ENCODE measurements at places on chromosomes 7 and 10.
A peak's percentile ranks its signal among the peaks of the same experiment; 100 is the strongest.

- no peak for DNase-seq
These were observed 9.3 kb downstream of the TMEM248 start for GRCh38 chr7:66930341-66930740.

DNA sequence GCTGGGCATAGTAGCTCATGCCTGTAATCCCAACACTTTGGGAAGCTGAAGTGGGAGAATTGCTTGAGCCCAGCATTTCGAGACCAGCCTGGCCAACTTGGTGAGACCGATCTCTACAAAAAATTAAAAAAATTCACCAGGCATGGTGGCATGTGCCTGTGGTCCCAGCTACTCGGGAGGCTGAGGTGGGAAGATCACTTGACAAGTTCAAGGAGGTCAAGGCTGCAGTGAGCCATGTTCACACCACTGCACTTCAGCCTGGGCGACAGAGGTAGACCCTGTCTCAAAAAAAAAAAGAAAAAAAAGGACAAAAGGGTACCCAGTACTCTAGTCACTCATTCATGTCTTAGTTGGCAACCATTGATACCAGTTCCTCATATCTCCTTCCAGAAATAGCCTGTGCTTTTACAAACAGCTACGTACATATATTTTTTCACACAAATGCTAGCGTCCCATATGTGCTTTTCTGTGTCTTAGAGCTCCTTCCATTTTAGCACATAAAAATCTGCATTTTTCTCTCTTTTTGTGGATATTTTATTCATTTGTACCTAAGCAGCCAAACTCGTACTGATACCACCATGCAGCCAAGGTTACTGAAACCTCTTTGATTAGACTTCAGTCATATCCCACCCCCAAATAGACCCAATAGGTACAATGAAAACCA, 5.5 kb downstream of the ABCC2 start:
- no peak for DNase-seq

DNA sequence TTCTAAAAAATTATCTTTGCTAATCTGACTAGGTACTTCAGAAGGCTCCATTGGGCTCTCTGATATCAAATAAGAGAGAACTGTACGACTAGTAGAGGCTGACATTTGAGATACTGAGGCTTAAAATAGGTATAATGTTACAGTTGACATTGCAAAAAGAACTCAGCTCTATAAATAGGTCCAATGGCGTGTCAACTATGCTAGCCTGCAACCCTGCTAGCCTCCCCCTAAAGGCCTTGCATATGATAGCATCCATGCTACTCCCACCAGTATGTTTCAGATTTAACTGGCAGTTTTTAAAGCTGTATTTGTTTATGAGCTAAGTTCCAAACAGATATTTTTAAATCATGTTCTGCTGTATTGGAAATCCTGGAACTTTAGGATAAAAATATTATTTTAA, at the start of gene PPP1R3A:
PPP1R3A (minus strand) TSS at position 64 of the 400 bp plus-strand sequence; CDS start at position 51, 13 bp downstream.
- no peak for DNase-seq

GRCh38 chr7:2149672-2150444, 82.9 kb downstream of the MAD1L1 start:
- DNase-seq: no peak

GRCh38 chr10:43048301-43049051, 28.4 kb upstream of the RET start:
- DNase-seq: no peak

DNA sequence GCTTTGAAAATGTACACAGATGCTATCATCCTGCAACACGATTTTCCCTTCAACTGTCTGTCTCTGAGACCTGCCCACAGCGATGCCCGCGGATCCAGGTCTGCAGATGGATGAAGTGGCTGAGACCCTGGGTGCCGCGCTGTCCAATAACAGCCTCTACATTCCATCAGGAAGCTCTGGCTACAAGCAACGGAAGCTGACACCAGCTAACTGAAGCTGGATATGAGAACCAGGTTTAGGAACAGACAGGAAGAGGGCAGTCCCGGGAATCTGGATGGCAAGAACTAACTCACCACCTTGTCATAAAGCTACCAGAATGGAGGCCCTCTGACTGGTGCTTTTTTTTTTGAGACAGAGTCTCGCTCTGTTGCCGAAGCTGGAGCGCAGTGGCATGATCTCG, 32.3 kb upstream of the CTBP2 start:
- no peak for DNase-seq

DNA sequence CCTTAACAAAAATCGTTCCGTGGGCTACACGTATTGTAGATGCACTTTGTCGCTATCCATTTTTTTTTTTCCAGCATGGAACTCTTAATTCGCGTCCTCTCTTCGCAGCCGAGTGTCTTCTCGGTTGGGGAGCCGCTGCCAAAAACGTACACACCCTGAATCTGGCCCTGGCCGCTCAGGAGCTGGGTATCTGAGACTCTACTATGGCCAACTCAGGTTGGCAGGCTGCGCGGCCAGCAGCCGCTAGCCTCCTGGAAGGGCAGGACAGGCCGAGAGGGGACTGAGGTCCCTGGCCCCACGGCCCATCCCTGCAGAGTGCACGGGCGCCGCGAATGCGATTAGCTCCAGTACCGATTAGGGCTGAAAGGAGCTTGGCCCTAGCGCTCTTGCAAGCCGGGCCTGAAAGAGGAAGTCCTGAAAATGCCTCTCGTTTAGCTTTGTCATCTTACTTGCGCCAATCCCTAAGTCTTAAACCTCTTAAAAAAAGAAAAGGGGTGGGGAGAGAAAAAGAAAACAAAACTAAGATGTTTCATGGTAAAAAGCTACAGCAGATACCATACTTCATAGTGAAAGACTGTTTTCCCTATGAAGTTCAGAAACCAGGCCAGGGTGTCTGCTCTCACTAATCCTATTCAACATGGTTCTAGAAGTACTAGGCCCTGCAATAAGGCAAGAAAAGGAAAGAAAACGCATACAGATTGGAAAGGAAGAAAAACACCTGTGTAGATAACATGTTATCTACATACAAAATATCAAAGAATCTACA, 113.2 kb upstream of the RHEB start:
- peak; percentile 45 for DNase-seq

DNA sequence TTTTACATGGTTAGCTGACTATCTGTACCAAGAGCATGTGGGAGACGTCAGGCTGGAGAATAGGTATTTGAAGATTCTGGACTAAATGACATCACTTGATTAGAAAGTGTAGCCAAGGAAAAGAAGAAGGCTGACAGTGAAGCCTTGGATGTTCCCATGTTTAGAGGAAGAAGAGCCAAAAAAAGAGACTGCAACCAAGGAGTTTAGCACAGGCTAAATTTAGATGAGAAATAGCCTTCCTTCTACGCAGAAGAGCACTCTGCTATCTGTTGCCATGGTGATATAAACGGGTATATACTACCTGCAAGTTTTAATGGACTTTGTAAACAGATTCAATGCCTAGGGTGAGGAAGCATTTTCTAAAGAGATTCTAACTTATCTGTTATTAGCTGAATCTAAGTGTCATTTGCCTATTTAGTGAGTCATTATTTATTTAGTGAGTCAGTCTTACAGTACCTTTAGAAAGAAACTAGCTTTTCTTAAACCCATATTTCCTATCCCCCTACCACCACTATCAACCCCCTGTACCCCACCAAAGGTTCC, 69.8 kb downstream of the CDK6 start:
- DNase-seq: no peak

DNA sequence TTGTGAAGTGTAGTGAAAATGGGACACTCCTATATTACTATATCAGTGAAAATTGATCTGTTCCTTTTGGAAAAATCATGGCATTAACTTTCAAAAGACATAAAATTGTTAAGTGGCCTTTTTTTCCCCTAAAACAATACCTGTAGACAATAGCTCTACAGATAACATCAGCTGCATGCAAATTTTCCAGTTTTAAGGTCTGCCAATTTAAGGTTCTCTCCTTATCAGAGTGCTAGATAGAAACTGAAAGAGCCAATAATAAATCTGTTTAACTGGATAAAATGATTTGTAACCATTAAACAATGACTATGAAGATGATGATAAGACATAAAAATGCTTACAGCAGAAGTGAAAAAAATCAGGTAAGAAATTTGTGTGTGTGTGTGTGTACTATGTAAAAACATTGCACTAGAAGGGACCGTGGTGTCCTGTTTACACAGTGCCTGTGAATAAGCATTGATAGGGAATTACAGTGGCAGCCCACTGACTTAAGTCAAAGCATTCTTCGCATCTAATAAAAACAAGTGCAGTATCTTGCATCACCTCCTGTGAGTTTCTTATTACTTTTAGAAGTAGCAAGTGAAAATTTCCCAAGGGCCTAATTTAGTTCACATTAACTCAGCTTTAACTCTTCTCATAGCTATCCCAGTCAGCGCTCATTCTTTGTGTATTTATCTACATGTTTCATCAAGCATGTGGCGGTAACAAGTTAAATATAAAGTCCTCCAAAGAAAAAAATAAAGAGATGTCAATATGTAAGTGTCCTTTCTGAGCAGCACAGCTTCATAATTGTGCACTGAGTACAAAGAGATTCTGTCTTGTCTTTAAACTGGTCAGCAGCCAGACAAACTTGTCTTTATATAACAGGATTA, 261.9 kb downstream of the ARL4A start:
- DNase-seq: no peak

DNA sequence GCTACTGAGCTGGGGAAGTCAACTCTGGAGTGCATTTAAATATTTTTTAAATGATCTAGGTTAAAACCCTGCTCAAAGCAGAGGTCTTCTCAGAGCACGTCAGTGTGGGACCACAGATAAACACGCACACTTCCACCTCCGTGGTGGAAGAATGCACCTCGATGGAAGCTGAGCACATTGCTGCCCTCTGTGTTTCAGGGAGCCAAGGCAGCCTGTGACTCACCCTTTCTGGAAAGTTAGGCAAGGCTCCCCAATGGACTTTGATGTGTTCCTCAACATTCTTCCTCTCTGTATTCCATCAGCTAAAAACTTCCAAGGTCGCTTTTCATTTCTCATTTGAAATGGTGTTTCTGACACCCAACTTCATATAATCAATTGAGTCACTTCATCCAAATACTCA, 170.8 kb upstream of the KMT2E start:
- DNase-seq: no peak

GRCh38 chr10:44673245-44673983, 237.7 kb upstream of the TMEM72 start:
- no peak for DNase-seq

DNA sequence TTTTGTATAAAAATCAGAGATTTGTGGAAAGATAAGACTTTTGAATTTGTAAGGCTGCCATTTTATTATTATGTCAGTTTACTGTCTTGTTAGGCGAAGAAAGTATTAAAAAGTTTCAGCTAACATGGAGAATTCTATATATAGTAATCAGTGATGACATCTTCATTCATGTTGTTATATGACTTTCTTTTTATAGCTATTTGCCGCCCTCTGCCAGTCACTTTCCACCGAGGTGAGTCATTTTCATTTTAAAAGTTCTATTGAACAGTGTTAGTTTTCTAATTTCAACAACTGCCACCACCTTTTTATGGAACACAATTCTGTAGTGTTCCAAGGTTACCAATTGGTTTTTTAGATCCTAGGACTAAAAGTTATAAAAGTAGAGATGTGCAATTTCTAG, 11.8 kb downstream of the CUTC start:
- DNase-seq: no peak

DNA sequence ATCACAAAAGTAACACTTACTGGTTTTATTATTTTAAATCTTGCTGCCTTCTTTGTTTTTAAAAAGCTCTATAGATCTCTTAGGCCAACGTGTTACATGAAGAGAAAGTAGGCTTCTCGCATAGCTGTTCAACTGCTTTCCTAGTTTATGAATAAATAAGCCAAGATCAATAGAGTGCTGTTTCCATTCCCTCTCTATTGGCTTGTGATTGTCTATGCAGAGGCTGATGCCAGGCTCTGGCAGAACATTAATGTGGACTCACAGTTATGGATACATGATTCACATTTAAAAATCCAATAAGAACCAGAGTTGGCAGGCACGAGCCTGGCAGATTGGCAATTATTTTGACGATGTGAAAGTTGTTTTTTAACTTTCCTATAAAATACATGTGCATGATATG, 137.5 kb downstream of the GNAT3 start:
- no peak for DNase-seq

GRCh38 chr10:12600652-12601051, 251.3 kb downstream of the CAMK1D start:
- no peak for DNase-seq

GRCh38 chr10:101394524-101395133, 40.7 kb downstream of the BTRC start:
- DNase-seq: no peak

GRCh38 chr7:30475580-30475979, 3.0 kb downstream of the NOD1 start:
- no peak for DNase-seq

DNA sequence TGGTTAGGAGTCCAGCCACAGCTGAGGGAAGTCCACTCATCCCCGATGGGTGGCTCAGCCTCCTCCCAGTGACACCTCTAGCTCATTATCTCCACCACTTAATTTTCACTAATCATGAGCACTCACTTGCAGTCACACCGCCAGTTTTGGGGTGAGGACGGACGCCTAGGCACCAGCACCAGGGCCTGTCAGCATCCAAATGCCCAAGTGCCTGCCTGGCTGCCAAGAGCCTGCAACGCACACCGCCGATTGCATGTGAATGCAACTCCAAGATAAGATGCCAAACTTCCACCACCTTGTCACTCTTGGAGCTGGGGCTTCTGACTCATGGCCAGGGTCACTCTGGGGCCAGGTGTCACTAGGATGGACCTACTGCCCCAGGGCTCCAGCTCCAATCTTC, 24.4 kb upstream of the SMARCD3 start:
- no peak for DNase-seq

- no peak for DNase-seq
These were observed 30.2 kb upstream of the SH3PXD2A start for GRCh38 chr10:103885617-103886016.

DNA sequence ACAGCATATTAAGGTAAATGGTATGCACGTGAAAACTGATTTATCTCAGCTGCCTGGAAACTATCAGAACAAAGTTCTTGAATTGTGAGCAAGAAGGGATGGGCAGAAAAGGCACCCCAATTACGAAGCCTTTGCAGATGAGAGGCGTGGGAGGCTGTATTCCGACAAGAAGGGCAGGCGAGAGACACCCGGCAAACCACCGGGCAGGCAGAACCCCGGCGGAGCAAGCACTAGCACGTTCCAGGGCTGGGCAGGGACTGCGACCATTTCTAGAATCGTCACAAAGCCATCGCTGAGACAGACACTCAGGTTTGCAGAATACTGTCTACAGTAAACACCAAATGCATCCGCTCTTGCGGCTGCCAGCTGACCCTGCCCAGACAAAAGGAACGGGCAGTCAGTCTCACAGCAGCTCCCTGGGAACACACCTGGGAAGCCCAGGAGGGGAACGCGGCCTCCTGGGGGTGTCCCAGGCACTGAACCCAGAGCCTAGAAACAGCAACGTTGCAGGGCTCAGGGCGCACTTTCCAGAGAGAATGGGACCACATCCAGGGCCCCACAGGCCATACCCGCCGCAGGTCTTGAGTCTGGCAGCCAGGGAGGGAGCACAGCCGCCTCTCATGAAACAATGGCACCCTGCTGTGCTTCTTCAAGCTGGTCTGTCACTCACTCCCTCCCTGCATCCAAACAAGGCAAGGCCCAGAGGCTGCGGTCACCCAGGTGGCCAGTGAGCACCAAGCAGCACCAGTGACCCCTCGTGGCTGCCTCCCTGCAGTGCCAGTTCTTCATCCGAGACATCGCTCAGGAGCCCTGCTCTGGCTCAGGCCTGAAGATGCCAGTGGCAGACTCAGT, 261.9 kb downstream of the PTPRN2 start:
- no peak for DNase-seq
